ENCODE measurements at places on chromosomes 2 and 18. TPM values are rescaled to one million over a fixed set of nuclear protein-coding genes. Genes with fewer than 3 reads are reported as not detected.

CIB4 gene
- polyA plus RNA-seq = not detected

TXNDC9 gene
- polyA plus RNA-seq = 36.8 TPM

LONRF2 gene
- 0.62 TPM for polyA plus RNA-seq

LAMA3 gene
- polyA plus RNA-seq = 50.1 TPM

HOXD12 gene
- polyA plus RNA-seq = not detected

C2orf68 gene
- polyA plus RNA-seq = 38.5 TPM

ATG4B gene
- 68.0 TPM for polyA plus RNA-seq

LRP2 gene
- 0.09 TPM for polyA plus RNA-seq

CDH2 gene
- polyA plus RNA-seq = 1.6 TPM

NOL4 gene
- polyA plus RNA-seq = 0.11 TPM

MBD5 gene
- polyA plus RNA-seq = 13.4 TPM

MDH1B gene
- 1.3 TPM for polyA plus RNA-seq

VWC2L gene
- polyA plus RNA-seq = 0.02 TPM

PDE1A gene
- 13.0 TPM for polyA plus RNA-seq

PER2 gene
- polyA plus RNA-seq = 5.6 TPM

DNER gene
- polyA plus RNA-seq = 0.59 TPM

EDAR gene
- 1.3 TPM for polyA plus RNA-seq

MROH2A gene
- polyA plus RNA-seq = 0.39 TPM

RGPD4 gene
- polyA plus RNA-seq = 0.05 TPM
